Memory B cell (primary cell): ENCODE measurements at places on chromosomes 3 and 15.

DNA sequence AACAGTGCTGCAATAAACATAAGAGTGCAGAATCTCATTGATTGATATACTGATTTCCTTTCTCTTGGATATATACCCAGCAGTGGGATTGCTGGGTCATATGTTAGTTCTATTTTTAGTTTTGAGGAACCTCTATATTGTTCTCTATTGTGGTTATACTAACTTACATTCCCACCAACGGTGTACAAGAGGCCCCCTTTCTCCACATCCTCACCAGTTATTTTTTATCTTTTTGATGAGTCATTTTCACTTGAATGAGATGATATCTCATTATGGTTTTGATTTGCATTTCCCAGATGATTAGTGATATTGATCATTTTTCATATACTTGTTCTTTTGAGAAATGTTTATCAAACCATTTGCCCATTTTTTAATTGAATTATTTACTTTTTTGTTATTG, 12.4 kb upstream of the IREB2 start:
- no peak for DNase-seq
- no peaks in the 10 kb centered on the region for H3K36me3 ChIP-seq
- peaks cover 20% of the 10 kb centered on the region for H3K27me3 ChIP-seq
- no peak overlapping the region for H3K4me3 ChIP-seq

DNA sequence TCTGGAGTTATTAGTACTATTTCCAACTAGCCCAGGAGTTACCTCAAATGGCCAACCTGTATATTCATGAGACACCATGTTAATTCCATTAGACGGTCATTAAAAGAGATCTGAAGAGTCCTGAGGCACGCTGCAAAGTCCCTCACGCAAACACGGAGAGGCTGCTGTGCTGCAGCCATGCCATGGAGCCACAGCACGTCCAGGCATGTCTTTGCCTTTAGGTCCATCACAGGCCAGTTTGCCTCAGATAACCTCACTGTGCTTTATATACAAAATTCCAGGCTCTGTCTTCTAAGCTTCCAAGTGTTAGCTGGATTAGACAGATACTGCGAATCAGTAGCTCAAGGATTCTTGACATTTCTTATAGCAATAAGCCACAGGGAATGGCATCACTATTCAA, 9.8 kb upstream of the PLAAT1 start:
- no peaks in the 10 kb centered on the region for H3K4me1 ChIP-seq
- DNase-seq, result no peak
- H3K27ac ChIP-seq, result no peak overlapping the region
- H3K4me3 ChIP-seq, result no peak overlapping the region

- H3K4me1 ChIP-seq, result peaks cover 6% of the 10 kb centered on the region
- H3K27me3 ChIP-seq, result peaks cover 12% of the 10 kb centered on the region
- no peak overlapping the region for H3K4me3 ChIP-seq
- DNase-seq, result no peak
- no peaks in the 10 kb centered on the region for H3K36me3 ChIP-seq
These were observed 5.4 kb upstream of the ALDH1A2 start for GRCh38 chr15:58070801-58071418.

- H3K27me3 ChIP-seq, result no peaks in the 10 kb centered on the region
- no peak overlapping the region for H3K27ac ChIP-seq
- H3K4me3 ChIP-seq, result no peak overlapping the region
- no peaks in the 10 kb centered on the region for H3K4me1 ChIP-seq
- peaks cover 7% of the 10 kb centered on the region for H3K36me3 ChIP-seq
These were observed 87.4 kb upstream of the ADAMTS17 start for GRCh38 chr15:100429116-100429728.

DNA sequence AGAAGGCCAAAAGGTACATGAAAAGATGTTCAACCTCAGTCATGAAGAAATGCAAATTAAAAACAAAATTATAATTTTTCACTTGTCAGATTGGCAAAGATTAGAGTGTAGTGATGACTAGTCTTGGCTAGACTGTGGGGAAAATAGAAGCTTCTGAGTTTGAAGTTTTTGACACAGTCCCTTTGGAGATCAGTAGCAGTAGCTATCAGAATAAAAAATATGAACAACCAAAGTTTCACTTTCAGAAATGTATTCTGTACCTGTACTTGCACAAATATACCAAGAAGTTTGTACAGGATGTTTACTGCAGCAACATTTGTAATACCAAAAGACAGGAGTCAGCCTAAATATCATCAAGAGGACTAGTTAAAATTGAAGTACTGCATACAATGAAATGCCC, 14.1 kb downstream of the ATP2C1 start:
- no peaks in the 10 kb centered on the region for H3K27me3 ChIP-seq
- no peak overlapping the region for H3K4me3 ChIP-seq
- DNase-seq, result no peak
- peaks cover 2% of the 10 kb centered on the region for H3K36me3 ChIP-seq

GRCh38 chr3:30085486-30085885, 520.9 kb upstream of the TGFBR2 start:
- H3K4me3 ChIP-seq, result no peak overlapping the region
- no peaks in the 10 kb centered on the region for H3K36me3 ChIP-seq
- H3K27me3 ChIP-seq, result peaks cover 7% of the 10 kb centered on the region
- DNase-seq, result no peak
- no peaks in the 10 kb centered on the region for H3K4me1 ChIP-seq

- no peaks in the 10 kb centered on the region for H3K4me1 ChIP-seq
- no peak for DNase-seq
- peaks cover 5% of the 10 kb centered on the region for H3K36me3 ChIP-seq
- H3K27ac ChIP-seq, result no peak overlapping the region
These were observed 65.1 kb upstream of the LEKR1 start for GRCh38 chr3:156761007-156761406.

DNA sequence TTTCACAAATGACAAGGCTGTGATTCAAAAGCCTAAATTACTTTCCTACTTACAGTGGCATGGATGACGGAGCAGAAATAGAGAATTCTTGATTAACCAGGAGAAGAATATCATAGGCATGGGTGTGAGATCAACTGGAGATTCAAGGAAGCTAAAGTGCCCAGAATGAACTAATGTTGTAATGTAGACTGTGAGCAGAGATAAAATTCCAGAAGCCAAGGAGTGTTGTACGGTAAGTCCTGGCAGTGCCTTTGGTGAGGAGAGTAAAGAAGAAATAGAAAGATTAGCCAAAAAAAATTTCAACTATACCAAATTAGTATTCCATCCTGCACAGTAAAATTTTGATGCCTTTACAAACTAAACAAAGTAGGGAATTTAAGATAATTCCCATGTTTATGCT, 75.9 kb downstream of the ZBTB20 start:
- no peaks in the 10 kb centered on the region for H3K27me3 ChIP-seq
- H3K4me1 ChIP-seq, result peaks cover 16% of the 10 kb centered on the region
- H3K4me3 ChIP-seq, result no peak overlapping the region
- no peak for DNase-seq
- H3K36me3 ChIP-seq, result peaks cover 24% of the 10 kb centered on the region

- no peaks in the 10 kb centered on the region for H3K4me1 ChIP-seq
- H3K27ac ChIP-seq, result no peak overlapping the region
- peaks cover 14% of the 10 kb centered on the region for H3K27me3 ChIP-seq
These were observed 77.0 kb downstream of the SLC7A14 start for GRCh38 chr3:170508839-170509238.

DNA sequence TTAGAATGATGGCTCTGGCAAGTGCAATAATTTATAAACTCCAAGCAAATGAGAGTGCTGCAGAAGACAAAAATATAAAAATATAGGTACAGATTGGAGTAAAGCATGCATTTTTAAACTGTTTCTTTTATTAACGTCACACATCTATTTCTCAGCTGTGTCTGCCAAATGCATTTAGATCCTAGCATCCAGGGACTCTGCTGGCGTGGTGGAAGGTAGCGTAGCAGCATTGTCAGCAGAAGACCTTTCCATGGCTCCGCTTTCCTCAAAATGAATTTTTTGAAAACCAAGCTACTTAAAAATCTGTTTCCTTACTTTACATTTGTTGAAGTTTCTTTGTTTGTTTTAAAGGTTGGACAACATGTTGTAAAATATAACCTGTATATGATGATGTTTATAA, 16.3 kb upstream of the ATP10A start:
- peaks cover 2% of the 10 kb centered on the region for H3K4me1 ChIP-seq
- no peaks in the 10 kb centered on the region for H3K36me3 ChIP-seq
- DNase-seq, result no peak
- H3K27me3 ChIP-seq, result peaks cover 3% of the 10 kb centered on the region

- no peak for DNase-seq
- H3K27ac ChIP-seq, result no peak overlapping the region
- H3K27me3 ChIP-seq, result no peaks in the 10 kb centered on the region
- H3K4me3 ChIP-seq, result no peak overlapping the region
- no peaks in the 10 kb centered on the region for H3K36me3 ChIP-seq
- H3K4me1 ChIP-seq, result peaks cover 7% of the 10 kb centered on the region
These were observed 228.7 kb upstream of the ST8SIA2 start for GRCh38 chr15:92165001-92165346.

GRCh38 chr15:87564681-87565080, 691.9 kb downstream of the NTRK3 start:
- no peak overlapping the region for H3K27ac ChIP-seq
- H3K4me3 ChIP-seq, result no peak overlapping the region
- no peaks in the 10 kb centered on the region for H3K36me3 ChIP-seq
- DNase-seq, result no peak

DNA sequence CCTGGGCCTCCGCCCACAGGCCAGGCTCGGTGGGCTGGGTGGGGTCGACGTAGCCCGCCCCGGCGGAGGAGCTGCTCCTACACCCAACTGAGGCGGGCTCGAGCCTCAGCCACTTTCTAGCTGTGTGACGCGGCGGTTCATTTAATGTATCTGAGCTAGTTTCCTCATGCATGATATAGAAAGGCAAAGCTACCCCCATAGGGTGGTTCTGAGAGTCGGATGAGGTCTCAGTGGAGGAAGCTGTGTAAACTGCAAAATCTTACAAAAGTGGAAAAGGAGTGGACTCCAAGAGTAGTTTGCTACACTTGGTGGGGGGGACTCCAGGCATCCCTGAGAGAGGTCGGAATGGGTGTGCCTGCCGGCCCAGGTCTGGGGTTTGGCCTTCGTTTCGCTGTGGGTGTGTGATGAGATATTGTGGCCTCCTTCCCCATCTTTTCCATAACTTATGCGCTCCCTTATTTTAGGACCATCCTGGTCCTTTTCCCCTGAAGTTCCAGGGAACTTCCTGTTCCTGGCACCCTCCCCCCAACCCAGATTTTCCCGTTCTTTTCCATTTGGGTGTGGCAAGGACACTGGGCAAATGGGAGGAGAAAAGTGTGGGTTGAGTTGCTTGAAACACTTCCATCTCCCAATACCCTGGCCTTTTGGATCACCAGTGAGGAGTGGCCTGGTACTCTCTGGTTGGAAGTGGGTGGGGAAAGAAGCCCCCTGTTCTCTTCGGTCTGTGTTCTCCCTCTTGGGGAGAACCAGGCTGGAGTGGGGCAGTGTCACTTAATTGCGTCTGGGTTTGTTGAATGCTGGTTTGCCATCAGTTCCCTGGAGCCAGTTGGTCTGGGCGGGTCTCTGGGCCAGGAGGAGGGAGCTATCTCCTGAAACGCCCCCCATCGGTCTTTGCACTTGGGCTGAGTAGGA, 1.1 kb downstream of the PDIA5 start:
- no peaks in the 10 kb centered on the region for H3K27me3 ChIP-seq
- H3K27ac ChIP-seq, result no peak overlapping the region
- no peaks in the 10 kb centered on the region for H3K36me3 ChIP-seq

DNA sequence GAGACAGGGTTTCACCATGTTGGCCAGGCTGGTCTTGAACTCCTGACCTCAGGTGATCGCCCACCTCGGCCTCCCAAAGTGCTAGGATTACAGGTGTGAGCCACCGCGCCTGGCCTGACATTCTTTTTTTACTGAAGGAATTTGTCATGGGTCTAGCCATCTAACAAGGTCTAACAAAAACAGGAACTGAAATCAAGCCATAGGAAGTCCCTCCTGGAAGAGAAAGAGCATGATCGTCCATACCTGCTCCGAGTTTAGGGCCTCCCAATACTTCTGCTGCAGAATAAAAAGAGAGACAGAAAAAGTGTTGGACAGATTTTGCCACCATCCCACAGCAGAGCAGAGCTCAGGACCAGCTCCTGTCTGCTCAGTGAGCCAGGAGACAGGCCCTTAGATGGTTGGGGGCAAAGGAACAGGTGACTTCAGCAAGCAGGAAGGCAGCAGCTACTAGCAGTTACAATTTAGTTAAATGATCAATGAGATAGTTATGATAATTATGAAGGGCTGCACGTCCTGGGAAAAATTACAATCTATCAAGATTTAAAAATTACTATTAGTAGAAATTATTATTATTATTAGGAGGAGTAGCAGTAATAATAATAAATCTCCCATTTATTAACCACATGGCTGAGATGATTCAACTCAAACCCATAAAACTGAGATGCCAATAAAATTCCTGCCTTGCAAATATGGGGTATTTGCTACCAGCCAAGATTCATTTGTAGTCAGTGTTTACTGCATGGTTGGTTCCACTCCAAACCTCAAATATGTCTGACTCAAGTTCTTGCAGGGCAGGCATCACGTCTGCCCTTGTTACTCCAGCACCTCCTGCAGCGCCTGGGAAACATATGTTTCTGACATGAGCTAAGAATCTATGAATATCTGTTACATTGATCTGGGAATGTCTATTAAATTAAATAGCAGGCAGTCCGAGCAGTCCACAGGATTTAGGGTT, 40.1 kb downstream of the TMEM44 start:
- H3K27ac ChIP-seq, result no peak overlapping the region
- H3K4me1 ChIP-seq, result peaks cover 10% of the 10 kb centered on the region

- no peak overlapping the region for H3K4me3 ChIP-seq
- H3K27me3 ChIP-seq, result peaks cover 4% of the 10 kb centered on the region
- H3K36me3 ChIP-seq, result no peaks in the 10 kb centered on the region
- no peak overlapping the region for H3K27ac ChIP-seq
- peaks cover under 1% of the 10 kb centered on the region for H3K4me1 ChIP-seq
These were observed 119.3 kb downstream of the TMCO5A start for GRCh38 chr15:38053776-38054175.

- H3K27ac ChIP-seq, result no peak overlapping the region
- DNase-seq, result no peak
- H3K27me3 ChIP-seq, result peaks cover 13% of the 10 kb centered on the region
- H3K36me3 ChIP-seq, result no peaks in the 10 kb centered on the region
- H3K4me3 ChIP-seq, result no peak overlapping the region
These were observed 171.5 kb downstream of the IL5RA start for GRCh38 chr3:2938711-2939110.

DNA sequence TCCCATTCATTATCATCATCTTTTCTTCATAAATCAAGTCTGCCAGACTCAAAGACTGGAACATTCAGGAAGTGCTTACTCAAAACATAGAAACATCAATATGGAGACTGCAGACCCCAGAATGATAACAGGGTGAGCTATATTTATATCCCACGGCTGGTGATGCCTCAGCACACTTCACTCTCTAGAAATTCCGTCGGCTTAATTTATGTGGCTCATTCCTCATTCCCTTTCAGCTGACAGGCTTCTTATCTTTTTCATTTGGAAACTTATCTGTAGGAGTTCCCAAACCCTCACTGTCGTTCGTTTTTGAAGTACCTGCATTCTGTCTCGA, 45.5 kb downstream of the RFTN1 start:
- peaks cover 13% of the 10 kb centered on the region for H3K27me3 ChIP-seq
- peaks cover 25% of the 10 kb centered on the region for H3K4me1 ChIP-seq
- H3K4me3 ChIP-seq, result peak overlapping the region; percentile 70
- DNase-seq, result no peak

GRCh38 chr3:105323274-105323599, 43.5 kb upstream of the ALCAM start:
- DNase-seq, result no peak
- no peaks in the 10 kb centered on the region for H3K27me3 ChIP-seq
- H3K36me3 ChIP-seq, result no peaks in the 10 kb centered on the region
- H3K4me3 ChIP-seq, result no peak overlapping the region
- no peaks in the 10 kb centered on the region for H3K4me1 ChIP-seq
